PC-9 (cell line): ENCODE measurements at places on chromosomes 16 and 17.

GRCh38 chr17:62064029-62064790, 868 bp downstream of the MED13 start:
- DNase-seq: no peak

- no peak for DNase-seq
These were observed 2.0 kb upstream of the ARRB2 start for GRCh38 chr17:4708436-4708835.

DNA sequence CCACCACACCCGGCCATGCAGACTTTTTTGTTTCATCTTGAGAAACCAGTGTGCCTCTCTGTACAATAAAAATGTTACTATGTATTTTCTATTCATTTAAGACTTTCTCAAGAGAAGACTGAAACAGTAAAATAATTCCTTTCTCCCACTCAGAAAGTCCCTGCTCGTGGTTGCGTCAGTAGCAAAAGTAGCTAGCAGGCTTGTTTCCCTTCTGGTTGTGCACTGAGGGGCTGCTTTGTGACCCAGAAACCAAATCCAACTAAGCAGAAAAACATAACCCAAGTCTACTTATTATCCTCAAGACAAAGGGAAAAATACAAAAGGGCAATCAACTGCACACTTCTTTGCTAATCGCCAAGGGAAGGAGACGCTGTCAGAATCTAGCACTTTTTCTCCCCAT, 3.4 kb upstream of the PNPO start:
- no peak for DNase-seq

- DNase-seq: no peak
These were observed 110.1 kb upstream of the SMURF2 start for GRCh38 chr17:64771980-64772844.

GRCh38 chr17:33109336-33110072, 117.9 kb downstream of the SPACA3 start:
- DNase-seq: no peak

DNA sequence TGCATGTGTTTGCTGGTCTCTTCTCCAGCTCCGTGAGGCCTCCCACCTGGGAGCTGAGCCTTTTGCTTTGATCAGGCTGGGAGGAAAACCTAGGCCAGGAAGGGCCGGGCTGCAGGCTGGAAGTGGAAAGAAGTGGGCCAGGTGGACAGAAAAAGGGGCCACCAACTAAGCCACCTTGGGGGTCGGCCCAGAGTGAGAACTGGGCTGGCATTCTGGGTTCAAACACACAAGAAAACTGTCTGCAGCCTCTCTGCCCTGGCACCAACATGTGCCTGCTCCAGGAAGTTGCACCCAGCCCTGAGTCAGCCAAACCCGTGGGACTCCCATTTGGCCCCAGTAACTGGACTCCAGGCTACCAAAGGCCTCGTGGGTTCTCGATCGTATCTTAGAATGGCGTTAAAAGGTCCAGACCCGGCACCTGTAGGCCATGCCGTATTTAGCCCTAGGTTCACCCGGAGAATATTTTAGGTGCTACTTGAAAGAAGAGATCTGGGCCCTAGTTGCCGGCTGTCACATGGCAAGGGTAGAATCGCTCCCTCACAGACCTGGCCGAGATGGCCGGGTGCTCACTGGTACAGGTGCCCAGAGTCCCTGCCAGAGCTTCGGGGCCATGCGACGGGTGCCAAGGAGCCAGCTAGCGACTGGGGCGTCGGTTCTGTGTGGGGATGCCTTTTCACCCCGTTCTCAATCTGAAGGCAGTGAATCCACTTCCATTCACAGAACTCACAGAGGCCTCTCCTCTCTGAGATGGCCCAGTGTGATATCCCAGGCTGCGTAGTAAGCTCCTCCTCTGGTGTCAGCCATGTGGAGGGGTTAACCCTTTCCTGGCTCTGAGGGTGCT, 236.6 kb downstream of the MRTFB start:
- DNase-seq: peak; percentile 62

DNA sequence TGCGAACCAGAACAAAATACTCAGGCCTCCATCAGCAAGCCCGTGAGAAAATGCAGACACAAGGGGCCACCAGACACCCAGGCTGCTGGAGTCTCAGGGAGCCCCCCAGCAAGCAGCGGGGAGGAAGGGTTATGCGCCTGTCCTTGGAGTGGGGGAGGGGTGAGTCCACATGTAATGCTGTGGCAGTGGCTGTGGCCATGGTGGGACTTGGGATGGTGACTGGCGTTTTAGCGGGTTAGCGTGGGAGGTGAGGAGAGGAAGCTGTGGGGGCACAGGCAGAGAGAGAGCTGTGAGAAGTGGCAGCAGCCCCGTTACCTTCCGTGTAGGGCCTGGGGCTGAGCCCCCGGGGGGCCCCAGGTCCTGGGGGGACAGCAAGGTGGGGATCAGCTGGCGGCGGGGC, 58.3 kb downstream of the SRCIN1 start:
- DNase-seq: no peak

GRCh38 chr16:1639282-1639681, 27.1 kb downstream of the CRAMP1 start:
- DNase-seq: no peak

DNA sequence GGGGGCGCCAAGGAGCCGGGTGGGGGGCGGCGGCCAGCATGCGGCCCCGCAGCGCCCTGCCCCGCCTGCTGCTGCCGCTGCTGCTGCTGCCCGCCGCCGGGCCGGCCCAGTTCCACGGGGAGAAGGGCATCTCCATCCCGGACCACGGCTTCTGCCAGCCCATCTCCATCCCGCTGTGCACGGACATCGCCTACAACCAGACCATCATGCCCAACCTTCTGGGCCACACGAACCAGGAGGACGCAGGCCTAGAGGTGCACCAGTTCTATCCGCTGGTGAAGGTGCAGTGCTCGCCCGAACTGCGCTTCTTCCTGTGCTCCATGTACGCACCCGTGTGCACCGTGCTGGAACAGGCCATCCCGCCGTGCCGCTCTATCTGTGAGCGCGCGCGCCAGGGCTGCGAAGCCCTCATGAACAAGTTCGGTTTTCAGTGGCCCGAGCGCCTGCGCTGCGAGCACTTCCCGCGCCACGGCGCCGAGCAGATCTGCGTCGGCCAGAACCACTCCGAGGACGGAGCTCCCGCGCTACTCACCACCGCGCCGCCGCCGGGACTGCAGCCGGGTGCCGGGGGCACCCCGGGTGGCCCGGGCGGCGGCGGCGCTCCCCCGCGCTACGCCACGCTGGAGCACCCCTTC, 484 bp downstream of the FZD2 start:
- no peak for DNase-seq

GRCh38 chr17:78661093-78661770, 84.0 kb upstream of the DNAH17 start:
- peak; percentile 70 for DNase-seq

DNA sequence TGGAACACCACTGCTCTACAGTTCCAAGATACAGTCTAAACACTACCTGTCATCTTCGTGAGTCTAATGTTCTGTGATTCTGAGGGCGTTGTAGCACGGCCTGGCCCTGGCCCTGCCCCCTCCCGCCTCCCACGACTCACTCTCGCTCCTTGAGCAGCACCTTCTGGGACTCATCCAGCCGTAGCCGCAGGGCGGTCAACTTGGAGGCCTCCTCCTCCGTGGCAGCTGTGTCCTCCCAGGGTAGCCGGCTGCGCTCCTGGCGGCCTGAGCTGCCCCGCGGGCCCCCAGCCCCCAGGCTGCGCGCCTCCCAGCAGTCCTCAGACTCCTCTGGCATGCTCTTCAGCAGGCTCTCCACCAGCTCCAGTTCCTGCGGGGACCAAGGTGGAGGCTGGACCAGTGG, 10.6 kb downstream of the CCDC102A start:
- no peak for DNase-seq

DNA sequence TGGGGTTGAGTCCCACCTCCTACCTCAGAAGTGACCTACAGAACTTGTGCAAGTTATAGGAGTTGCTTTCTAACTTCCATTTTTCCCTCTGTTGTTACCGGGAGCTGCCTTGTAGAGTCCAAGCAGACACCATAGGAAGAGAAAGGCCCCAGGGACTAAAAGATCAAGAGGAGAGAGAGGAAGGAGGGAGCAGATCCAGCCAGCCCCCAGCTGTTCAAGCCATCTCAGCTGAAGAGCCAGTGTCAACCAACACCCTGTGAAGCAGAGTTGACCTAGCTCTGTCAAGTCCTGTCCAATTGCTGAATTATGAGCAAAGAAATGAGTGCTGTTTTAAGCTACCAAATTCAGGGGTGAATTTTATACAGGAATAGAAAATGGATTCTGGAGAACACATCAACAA, 34.9 kb upstream of the CACNG4 start:
- no peak for DNase-seq

DNA sequence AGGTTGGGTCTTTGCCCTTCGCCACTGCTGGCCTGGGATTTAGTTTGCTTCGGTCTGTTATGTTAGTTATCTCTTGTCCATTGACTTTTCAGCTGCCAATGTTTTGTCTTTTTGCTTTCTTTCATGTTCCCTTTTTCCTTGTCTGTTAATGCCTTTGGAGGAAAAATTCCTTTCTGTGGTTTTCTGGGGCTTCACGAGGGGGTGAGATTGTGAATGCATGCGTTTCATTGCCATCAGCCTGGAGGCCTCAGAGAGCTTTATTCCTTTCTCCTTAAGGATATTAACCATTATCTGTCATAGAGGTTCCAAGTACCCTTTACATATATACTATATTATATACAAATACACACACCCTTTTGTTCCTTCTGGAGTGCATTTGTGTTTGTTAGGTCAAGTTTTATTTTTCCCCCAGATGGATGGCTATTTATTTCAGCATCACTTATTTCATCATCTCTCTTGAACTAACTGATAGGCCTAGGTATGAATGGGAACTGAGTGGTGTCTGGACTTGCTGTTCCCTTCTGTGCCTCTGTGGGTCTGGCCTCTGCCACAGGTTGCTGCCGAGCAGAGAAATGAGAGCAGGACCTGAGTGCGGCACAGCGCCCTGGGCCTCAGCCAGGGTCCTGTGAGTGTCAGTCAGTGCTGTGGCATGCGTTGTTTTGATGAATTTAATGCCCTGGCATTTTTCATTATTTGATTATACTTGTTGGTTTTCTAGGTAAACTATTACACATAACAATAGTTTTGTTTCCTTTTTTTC, 193.4 kb downstream of the LGALS9B start:
- no peak for DNase-seq

DNA sequence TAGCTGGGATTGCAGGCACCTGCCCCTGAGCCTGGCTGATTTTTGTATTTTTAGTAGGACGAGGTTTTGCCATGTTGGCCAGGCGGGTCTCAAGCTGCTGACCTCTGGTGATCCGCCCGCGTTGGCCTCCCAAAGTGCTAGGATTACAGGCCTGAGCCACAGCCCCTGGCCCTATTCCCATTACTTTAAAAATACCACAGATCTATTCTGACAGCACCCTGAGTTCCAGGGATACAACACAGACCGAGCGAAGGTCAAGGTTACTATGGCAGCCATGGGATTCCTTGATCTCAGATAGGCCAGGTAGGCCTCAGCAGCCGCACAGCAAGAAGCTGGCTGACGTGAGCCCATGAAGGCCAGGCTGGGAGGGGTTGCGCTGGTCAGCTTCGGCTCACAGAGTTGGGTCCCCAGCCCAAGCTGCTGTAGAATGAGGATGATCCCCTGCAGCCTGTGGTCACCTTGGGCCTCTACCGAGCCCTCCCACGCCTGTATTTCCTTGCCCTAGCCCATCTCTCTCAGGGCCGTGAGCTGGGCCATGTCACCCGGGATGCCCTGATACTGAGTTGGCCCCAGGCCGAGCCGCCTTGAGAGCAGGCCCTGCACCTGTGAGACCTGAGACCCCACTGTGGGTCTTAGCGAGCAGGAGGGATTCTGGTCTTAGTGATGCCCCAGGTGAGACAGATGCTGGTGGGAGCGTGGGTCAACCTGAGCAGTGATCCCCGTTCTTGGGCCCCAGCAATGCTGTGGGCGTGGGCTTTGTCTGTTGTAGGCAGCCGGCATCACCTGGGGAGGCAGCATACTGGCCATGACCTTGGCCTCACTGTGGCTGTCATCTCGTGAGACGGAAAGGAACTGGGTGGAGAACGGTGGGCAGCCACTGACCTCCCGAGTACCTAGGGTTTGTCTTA, 16.9 kb upstream of the RNF213 start:
- no peak for DNase-seq

GRCh38 chr16:17367036-17367435, 103.7 kb downstream of the XYLT1 start:
- DNase-seq: no peak

GRCh38 chr17:79788989-79789942, 7.6 kb downstream of the CBX8 start:
- DNase-seq: no peak

- no peak for DNase-seq
These were observed 19.2 kb upstream of the ZFHX3 start for GRCh38 chr16:73066927-73067670.

- peak; percentile 48 for DNase-seq
These were observed 139.7 kb downstream of the AATF start for GRCh38 chr17:37088459-37088858.

DNA sequence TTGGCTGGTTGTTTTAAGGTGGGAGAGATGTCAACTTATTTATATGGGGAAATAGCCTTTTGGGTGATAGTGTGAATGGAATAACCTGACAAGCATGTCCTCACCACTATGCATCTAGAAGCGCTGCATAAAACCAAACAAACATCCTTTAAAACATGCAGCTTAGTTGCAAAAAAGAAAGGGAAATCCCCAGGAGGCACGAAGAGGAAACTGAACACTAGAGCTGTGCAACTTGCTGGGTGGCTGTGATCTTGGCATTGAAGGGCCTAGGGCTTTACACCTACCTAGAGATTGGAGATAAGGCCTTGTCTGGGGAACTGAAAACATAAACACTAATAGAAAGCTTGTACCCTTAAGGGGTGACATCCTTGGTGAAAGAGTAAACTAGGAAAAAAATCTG, 7.3 kb downstream of the C16orf54 start:
- peak; percentile 66 for DNase-seq

DNA sequence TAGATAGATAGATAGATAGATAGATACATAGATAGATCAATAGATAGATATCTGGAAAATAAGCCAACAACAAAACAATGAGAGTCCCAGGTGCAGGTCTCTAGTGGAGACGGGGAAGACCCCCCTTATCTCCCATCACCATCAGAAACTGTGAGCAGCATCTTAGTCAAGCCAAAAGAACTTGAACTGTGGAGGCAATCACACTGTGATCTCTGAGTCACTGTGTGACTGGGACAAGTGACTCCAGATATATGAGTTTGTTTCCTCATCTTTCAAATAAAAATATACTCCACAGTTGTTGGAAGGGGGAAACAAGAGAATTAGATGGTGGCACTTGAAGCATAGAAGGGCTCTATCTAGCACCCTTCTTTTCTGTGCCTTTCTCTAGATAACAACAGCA, 42.1 kb downstream of the NOG start:
- DNase-seq: peak; percentile 79

DNA sequence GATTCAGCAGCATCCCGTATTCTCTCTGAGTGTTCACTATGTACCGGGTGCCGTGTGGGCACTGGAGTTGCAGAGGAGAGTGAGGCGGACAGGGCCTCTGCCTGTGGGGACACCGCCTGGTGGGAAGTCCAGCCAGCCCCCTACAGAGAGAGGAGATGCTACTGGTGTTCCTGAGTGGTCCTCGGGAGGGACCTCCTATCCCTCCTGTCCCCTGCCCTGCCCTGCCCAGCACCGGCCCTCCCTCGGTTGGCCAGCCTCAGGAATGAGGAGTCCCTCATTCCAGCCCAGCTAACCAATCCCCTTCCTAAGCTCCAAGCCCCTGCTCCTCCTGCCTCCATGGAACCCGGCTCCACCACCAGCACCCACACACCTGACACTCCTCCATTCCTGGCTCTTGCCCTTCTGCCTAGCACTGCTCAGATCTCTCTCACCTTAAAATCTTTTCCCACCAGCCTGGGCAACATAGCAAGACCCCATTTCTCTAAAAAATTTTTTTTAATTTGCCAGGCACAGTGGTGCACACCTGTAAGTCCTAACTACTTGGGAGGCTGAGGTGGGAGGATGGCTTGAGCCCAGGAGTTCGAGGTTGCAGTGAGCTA, 2.0 kb downstream of the ASGR2 start:
- DNase-seq: no peak

- DNase-seq: no peak
These were observed 17.6 kb downstream of the TEX2 start for GRCh38 chr17:64245218-64246145.
